Left hindlimb (tissue), 1 donor: ENCODE measurements at places on chromosomes 6 and 20.

- DNase-seq: no peak
These were observed 116.6 kb downstream of the QRSL1 start for GRCh38 chr6:106745824-106746582.

DNA sequence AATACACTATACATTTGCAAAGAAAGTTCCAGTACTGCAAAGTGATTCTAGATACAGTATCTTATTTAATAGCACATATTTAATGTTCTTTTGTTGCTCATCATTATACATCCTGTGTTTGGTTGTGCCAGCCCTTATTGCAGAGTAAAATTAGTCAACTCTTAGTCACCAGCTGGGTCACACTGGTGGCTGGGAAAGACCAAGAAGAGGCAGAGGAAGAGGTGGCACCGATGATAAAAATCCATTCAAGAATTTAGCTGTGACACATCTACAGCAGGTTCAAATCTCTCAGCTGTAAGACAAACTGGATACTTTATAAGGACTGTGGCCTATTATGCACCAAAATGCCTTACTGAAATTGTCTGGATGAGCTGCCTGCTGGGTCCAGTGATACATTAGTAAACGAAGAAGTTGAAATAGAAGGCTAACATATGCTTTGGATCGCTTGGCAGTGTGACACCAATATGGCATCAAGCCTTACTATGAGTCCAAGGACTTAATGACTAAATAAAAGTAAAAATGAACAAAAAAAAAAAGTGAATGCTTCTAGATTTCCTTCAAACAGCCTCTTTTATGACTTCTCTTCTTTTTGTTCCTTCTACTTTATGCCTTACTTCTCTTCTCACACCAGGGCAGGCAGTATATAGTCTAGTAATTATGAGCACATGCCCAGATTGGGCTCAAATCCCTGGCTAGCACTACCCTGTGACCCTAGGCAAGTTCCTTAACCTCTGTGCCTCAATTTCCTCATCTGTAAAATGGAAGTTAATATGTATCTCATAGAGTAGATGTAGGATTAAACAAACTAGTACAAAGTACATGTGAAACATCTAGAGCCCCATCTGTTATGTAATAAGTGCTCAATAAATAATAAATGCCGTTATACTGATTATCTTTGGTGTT is 29.4 kb upstream of the RNF8 start:
- DNase-seq: no peak

- DNase-seq: no peak
These were observed 115.8 kb downstream of the MRPL14 start for GRCh38 chr6:44011350-44011920.

GRCh38 chr6:106966229-106966628 is 8.3 kb downstream of the CD24 start:
- no peak for DNase-seq

DNA sequence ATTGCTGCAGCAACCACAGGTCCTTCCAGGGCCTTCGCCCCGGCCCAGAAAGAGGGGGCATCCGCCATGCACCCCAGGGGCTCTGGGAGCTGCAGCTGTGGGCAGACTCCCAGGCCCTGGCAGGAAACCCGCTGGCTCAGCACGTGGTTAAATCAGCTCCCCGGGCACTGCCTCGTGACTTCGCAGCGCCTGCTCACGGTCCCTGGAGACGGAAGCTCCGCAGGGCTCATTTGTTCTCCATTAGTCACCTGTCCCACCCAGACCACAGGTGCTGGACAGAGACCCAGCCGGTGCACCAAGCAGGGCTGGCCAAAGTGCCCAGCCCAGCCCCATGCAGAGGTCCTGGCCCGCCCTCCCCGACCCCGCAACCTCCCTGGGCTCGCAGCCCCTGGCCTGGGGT is 14.7 kb downstream of the KCNQ2 start:
- no peak for DNase-seq

DNA sequence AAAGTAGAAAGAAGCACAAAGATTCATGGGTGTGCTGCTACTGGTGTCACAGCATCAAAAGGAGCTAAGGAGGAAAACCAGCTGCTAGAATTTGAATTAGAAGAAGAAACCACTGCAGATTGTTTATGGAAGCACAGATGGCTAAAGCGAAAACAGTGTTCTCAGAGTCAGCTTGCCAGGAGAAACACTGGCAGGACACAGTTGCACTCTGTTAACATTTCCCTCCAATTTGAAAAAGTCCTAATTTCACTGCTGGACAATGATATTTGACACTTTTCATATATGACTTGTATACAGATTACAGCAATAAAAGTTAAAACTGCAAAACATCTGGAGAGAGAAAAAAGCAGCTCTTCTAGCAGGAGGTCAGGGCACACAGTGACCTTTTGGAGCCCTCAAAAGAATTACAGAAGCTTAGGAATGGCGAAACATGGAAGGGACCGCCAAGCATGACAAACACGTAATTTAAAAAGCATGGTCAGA is 314.5 kb downstream of the COL12A1 start:
- DNase-seq: no peak

DNA sequence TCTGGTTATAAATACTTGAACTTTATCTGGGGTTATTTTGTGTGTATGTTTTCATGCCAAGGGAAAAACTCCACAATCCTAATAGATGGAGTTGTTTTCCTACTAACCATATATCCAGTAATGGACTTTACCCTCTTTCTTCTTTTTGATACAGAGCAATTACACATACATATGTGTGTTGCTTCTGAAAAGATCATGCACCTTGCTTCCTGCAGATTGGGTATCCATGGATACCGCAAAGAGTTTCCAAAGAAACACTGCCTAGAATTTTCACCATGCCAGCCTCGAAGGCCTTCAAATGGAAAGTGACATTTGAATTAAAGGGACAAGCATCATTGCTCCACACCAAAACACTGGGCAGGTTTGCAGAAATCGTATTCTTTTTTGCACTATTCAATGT is 26.8 kb downstream of the HDDC2 start:
- DNase-seq: no peak

GRCh38 chr6:11062715-11063114 is 18.6 kb upstream of the ELOVL2 start:
- no peak for DNase-seq

GRCh38 chr6:139109558-139109957 is 25.3 kb upstream of the HECA start:
- DNase-seq: no peak

GRCh38 chr6:88989215-88989614 is 25.8 kb upstream of the RNGTT start:
- no peak for DNase-seq

DNA sequence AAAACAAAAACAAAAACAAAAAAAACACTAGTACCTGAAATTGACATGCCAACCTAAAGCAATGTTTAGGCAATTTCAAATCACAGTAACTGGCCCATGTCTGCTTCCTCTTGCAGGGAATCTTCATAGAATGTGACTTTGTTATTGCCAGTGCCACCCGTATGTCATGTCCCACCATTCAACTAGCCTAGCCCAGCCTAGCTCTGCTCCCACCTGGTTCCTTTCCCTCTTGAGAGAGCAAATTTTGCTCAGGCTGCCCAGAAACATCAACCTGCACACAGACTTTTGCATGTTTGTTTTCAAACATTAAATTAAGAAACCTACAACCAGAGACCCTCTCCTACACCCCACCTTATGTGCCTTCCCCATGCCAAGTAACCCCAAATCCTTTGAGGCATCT is 124.8 kb upstream of the SLC2A12 start:
- no peak for DNase-seq

DNA sequence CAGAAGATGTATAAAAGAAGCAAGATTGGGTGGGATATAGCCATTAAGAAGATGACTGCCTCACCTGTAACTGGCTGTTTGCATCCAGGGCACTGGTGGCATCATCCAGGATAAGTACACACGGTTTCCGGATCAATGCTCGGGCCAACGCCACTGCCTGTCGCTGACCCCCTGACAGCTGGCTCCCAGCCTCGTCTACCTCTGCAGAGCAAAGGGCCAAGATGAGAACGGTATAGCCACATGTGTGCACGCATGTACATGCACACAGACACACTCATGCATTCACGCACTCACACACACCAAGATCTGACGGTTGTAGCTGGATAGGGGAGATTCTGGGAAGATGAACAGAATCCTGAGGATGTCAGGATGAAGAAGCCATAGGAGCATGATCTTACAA is 3.2 kb upstream of the PSMB8 start:
- no peak for DNase-seq

DNA sequence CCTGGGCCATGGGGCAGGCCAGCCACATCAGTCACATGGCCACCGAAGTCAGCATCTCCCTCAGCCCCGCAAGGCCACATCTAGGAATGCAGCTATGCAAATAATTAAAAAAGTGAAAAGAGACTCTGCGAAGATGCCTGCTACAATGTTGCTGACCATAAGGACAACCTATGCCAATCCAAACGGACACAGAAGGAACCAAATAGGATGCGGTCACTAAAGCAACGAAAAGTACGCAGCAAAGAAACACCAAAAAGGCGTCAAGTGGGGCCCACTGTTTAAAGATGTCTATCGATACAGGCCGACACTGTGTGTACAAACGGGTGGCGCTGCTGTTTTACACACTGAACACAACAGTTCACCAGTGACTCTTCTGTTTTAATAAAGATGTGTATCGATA is 56.4 kb downstream of the TAF4 start:
- no peak for DNase-seq

DNA sequence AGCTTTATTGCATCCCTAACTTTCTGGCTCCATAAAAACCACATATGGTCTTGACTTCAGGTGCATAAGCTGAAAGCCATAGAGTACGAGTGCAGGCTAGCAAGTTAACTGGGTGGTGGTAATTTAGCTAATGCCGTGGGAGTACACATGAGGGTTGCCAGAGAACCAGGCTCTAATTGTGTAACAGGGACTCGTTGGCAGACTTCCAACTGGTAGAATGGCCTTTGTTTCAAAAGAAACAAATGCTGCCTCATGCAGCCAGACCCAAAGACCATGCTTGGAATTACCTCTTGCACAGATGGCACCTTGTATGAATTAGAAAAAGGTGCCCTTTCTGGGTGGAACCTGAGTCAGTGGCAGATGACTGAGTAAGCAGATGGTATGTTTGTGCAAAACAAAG is 73.2 kb downstream of the LY86 start:
- no peak for DNase-seq

DNA sequence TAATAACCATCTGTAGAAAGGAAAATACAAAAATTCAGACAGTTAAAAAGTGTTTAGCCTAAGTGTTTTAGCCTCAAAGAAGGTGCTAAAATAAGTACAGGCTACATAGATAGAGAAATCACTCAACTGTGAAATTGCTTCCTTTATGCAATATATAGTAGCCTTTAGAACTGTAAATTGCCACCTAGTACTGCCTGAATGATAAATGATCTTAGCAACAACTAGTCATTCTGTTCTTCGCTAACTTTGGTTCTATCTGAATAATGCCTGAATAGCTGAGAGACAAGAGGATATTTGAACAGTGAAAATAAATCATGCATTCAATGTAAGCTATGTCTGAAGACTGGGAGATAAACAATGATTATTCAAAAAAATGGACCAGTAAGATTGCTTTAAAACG is 603.3 kb upstream of the PTCHD4 start:
- DNase-seq: no peak

GRCh38 chr6:81608776-81609175 is 143.7 kb downstream of the TENT5A start:
- DNase-seq: no peak

DNA sequence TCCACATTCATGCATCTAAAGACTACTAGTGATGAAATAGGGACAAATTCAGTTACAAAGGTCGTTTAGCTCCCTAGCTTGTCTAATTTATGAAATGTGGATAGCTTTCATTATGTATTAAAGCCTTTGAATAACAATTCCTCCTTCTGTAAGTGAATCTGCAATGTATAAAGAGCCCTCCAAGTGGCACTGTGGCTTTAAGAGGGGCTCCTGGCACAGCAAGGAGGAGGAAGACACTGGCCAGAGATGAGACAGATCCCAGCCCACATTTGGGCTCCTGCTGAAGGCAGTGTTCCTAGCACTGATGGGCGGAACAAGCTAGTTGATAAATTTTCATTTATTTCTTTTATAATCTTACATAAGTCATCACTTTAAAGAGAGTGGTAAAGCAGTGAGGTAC is 17.6 kb upstream of the FUCA2 start:
- no peak for DNase-seq

GRCh38 chr6:138103871-138104270 is 3.3 kb downstream of the PERP start:
- no peak for DNase-seq

DNA sequence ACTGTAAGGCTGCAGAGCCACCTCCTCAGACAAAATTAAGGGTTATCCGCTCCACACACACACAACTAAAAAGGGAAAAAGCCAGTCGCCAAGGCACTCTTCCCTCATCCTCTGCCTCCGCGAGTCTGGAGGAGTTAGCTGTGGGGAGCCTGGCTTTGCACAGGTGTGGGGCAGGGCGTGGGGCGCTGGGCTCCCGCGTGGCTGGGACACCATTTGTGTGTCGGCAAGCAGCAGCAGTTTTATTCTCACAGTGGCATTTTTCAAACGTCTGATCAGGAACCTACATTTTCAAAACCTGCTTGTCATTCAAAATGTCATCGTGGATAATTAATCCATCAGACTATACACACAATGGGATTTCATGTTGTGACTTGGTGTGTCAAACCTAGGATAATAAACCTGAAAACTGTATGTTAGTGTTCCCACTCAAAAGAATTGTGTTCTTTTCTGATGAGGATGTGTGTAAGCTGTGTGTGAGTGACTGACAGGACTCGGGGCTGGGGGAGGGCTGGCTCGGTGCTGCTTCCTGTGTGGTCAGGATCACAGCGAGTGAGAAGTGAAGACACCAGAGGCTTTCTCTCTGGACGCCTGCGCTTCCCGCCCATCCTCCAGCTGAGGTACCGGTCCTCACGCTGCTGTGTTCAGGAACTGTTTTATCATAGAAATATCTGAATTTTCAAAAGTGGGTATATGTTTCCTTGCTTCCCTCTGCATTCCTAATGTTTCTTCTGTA is 83.1 kb downstream of the IRF4 start:
- no peak for DNase-seq

DNA sequence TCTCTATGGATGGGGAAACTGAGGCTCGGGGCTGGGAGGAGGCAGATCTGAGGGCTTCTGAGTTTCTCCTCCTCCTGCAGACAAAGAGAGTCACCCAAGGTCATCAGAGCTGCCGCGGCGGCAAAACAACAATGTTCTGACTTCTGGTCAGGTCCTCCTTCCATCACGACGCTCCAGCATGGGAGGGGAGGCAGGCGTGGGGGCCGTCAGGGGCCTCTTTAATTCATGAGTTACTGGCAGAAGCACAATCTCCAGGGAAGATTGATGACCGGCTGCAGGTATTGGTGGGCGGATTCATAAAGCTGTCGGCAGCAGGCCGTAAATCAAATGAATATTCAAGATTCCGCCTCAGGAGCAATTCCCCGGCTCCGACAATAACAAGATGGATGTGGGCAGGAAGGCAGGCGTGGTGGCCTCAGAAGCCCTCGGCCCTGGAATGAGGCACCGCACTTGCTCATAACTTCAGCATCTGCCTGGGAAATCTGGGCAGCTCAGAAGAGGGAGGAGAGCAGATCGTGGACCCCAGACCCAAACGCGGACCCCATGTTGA is 19.1 kb downstream of the PCK1 start:
- DNase-seq: no peak

DNA sequence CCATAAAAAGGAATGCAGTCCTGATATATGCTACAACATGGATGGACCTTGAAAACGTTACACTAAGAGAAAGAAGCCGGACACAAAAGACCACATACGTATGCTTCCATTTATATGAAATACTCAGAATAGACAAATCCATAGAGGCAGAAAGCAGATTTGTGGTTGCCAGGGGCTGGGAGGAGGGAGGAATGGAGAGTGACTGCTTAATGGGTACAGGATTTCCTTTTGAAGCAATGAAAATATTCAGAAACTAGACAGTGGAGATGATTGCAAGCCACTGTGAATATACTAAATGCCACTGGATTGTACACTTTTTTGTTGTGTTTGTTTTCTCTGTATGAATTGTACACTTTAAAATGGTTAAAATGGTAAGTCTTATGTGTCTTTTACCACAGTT is 29.4 kb upstream of the CDKN1A start:
- no peak for DNase-seq
